AG08396 (cell line): ENCODE measurements at places on chromosomes 1 and 21.
A peak's percentile ranks its signal among the peaks of the same experiment; 100 is the strongest.

DNA sequence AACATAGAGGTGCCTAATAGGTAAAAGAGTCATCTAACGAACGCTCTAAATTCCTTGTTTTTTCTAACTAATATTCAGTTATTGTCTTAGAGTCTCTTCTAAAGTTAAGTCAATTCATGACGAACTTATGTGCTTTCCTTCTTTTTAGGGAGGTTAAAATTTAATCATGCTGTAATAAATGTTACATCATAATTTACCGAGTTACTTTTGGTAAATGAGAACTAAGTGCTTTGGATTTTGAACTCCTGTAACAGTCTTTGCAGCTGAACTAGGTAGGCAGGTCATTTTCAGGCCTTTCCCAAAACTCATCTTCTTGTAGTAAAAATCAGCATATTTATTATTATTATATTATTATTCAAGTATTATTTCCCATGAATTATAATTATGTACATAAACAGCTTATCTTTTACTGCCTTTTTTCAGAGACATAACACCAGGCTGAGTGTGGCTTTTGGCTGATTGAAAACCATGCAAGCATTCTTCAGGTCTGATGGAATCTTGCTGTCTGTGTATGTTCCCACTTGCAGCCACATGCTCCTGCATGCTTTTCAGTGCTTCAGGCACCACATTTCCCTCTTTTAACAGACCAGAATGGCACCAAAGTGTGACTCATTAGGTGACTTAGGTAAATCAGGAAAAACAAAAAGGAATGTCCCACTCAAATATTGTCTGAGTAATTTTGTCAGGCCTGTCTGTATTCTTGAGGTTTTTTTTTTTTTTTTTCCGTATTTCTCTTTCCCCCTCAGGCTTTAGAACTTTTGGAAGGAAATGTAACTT lies 81.0 kb upstream of the CD55 start:
- DNase-seq: peak; percentile 17

GRCh38 chr1:168279253-168279652 lies 1.4 kb upstream of the TBX19 start:
- no peak for DNase-seq

DNA sequence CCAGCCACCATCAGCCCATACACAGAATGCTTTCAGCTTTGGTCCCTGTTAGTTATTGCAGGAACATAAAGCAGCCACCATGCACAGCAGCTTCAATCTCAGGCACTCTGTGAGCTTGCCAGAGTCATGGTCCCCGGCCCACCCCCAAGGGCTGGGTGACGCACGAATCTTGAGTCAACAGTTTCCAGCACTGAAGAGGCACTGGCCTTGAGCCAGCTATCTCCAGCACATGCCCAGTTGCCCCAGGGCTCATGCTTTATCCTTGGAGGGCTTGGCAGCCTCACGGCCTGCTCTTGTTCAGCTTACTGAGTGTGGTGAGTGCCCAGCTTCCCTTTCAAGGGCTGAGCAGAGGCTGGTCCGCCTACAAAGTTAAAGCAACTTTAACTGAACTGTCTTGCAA lies 200.7 kb upstream of the RAB4A start:
- no peak for DNase-seq

GRCh38 chr21:40227096-40227495 lies 359.9 kb downstream of the PCP4 start:
- no peak for DNase-seq

DNA sequence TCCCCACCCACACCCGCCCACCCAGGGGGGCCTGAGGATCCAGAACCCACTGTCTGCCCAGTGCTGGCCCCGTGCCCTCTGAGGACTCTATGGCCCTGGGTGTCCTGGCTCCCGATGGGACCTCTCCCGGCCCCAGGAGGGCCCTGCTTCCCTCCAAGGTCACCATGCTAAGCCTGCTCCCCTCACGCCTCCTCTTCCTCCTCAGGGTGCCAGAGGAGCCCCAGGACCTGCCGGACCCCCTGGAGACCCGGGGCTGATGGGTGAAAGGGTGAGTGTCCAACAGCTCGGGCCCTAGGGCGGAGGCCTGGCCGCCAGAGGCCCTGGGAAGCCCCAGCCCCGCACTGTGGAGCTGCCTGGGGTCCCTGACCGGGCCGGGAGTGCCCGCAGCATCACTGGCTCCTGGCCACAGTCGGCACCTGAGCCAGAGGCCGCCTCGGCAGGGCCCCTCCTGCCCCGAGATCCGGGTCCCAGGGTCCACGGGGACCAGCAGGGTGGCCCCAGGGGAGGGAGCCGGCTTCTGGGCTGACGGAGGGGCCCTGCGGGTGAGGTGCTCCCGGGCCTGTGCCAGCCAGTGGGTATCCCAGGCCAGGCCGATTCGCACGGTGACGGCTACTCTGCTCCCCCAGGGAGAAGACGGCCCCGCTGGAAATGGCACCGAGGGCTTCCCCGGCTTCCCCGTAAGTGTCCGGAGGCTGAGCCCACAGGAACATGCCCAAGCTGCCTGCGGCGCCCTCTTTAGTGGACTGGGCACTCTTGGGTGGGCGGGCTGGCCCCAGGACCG lies 16.1 kb downstream of the COL6A1 start:
- DNase-seq: no peak

DNA sequence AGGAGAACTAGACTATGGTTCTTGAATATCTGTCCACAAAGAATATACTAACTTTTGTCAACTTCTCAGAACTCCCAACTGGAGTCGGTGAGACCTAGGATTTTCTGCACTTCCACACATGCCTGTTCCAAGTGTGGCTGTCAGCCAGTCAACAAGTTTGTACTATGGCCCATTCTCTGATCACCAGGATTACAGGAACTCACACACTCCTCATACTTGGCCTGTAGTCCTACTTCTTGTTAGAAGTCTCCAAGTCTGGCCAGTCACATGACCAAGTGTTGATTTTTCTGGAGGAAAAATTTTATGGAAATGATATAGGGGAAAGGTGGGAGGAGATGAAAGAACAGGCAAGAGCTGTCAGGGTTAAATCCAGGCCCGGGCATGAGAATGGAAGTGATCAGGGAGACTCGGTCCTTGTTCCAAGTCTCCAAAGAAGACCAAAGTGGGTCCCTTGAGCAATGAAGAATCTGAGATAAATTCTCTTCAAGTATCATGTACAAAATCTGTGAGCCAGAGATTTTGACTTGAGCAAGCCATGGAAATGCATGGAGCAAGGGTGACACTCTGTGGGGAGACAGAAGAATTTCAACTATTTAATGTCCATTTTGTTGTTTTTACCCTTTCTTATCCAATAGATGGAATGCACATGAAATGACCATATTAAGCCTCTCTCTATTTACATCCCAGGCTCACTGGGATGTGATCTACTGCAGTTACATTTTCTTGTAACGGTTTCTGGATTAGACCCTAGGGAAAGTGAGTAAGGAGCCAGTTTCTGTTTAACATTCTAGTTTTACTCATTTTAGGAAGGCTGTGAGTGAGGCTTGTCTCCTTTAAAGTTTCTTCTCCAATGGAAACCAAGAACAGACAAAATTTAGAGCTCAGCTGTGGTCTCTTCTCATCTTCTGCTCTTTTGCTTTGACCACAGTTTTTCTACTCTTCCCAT lies 320.9 kb downstream of the ASTN1 start:
- peak; percentile 15 for DNase-seq

- DNase-seq: no peak
Observed at GRCh38 chr1:206782448-206782847, 10.2 kb upstream of the IL10 start.

DNA sequence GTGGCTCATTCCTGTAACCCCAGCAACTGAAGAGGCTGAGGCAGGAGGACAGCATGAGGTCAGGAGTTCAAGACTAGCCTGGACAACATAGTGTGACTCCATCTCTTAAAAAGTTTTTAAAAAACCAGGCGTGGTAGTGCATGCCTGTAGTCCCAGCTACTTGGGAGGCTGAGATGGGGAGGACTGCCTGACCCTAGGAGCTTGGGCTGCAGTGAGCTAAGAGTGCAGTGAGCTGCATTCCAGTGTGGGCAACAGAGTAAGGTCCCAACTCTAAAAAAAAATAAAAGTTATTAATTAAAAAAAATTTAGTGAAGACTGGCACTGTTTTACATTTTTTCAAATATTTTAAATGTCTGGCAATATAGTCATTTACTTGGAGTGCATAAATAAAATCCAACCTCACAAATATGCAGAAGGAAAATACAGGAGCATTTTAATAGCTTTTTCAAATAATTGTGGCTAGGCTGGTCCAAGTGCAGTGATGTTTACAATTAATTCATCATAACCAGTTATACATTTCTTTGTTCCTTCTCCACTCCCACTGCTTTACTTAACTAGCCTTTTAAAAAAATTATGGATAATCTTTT lies 10.8 kb downstream of the ZBTB8OS start:
- no peak for DNase-seq

- no peak for DNase-seq
Observed at GRCh38 chr1:68673771-68674170, 176.9 kb upstream of the DEPDC1 start.

DNA sequence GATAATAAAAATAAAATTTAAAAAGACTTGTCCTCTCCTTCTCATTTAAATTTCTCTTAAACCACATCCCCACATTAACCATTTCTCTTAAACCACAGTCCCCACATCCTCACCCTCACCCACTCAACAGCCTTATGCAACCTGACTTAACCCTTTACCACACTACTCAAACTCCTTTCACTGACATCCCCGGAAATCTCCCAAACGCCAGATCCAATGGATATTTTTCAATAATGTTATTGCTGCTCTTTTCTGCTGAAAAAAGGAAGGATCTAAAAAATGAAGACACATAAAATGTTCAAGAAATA lies 54.2 kb upstream of the EEIG2 start:
- DNase-seq: no peak

DNA sequence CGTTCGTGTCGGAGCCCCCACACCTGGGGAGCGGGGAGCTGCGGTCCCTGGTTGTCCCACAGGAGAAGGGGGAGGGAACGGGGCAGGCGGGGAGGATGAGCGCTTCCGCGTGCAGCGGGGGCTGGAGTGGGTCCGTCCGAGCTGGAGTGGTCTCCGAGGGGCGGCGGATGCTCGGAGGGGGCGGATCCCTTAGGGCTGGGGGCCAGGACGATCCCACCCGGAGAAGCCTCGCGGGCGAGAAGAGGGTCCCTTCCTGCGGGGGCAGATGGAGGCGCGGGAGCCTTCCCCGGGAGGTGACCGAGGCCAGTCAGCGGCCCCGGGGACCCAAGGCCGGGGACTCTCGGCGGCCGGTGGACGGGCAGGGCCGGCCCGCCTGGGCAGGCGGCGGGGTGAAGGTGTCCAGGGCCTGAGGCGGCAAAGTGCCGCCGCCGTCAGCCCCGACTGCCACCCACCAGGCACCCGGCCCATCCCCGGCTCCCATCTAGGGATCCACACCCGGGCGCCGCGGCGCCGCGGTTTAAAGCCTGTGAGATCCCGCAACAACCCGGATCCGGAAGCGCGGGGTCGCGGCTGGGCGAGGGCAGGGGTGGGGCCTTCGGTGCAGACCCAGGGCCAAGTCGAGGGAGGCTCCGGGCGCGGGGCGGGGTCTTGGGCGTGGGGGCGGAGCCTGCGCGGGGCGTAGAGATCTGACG lies 5.3 kb upstream of the CCDC27 start:
- peak; percentile 97 for DNase-seq

GRCh38 chr1:2277741-2278488 lies 49.8 kb downstream of the SKI start:
- no peak for DNase-seq

GRCh38 chr1:170854677-170855076 lies 80.7 kb upstream of the MROH9 start:
- DNase-seq: no peak

- DNase-seq: no peak
Observed at GRCh38 chr1:99327357-99327756, 63.1 kb downstream of the PLPPR4 start.

DNA sequence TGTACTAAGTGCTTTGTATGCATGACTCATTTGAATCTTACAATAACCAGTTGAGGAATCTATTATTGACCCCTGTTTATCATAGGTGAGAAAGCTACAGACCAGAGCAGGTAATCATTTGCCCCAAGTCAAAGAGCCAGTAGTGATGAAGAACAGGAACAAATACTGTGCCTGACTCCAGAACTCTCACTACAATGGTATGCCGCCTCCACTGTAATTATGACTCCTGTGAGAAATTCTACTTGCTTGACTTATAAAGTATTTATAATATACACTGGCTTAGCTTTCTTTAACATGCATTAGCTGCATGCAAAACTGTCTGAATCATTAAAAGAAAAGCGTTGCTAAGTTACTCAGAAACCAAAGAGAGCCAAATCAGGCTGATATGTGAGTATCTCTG lies 92.6 kb downstream of the ZNF281 start:
- no peak for DNase-seq

DNA sequence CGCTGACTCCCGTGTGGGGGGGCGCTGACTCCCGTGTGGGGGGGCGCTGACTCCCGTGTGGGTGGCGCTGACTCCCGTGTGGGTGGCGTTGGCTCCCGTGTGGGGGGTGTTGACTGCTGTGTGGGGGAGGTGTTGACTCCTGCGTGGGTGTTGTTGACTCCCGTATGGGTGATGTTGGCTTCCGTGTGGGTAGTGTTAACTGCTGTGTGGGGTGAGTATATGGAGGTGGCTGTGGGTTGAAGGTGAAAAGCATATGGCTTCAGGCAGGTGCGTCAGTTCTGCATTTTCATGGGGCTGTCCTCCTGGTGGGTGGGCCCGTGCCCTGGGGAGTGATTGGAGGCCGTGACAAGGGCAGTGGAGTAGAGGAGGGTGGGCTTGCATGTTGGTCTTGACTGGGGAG lies 7.9 kb downstream of the PLCH2 start:
- no peak for DNase-seq
